ENCODE measurements at places on chromosomes 1 and 21.
A peak's percentile ranks its signal among the peaks of the same experiment; 100 is the strongest.

GRCh38 chr1:100400404-100400803 lies 48.1 kb downstream of the CDC14A start:
- DNase-seq, result peak; percentile 15

GRCh38 chr1:3888301-3888700 lies 11.8 kb downstream of the C1orf174 start:
- DNase-seq, result no peak

DNA sequence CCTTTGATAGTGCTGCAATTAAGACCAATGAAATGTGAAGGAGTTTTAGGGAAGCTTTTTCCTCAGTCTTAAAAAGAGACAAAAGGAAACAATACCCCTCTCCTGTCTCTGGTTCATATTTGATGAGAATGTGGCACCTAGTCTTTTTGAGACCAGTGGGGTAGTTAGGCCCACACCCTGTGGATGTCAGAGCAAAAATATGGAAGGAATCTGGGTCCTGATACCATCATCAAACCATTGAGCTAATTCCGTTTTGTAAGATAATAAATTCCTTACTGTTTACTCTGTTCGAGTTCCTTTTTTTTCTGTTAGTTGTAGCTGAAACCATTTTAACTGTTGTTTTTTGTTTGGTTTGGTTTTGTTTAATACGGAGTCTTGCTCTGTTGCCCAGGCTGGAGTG lies 33.3 kb downstream of the PTPRC start:
- no peak for DNase-seq

DNA sequence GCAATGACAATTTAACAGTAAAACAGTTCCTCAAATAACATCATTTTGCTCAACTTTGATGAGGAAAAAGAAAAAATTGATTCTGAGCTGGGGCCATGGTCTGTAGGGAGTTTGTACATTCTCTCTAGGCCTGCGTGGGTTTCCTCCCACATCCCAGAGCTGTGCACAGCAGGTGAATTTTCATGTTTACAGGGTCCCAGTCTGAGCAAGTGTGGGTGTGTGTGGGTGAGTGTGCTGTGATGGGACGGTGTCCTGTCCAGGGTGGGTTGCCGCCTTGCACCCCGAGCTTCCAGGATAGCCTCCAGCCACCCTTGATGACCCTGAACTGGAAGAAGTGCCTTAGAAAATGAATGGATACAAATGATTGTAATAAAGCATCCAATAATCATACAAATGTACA lies 75.6 kb upstream of the BCL10 start:
- no peak for DNase-seq

DNA sequence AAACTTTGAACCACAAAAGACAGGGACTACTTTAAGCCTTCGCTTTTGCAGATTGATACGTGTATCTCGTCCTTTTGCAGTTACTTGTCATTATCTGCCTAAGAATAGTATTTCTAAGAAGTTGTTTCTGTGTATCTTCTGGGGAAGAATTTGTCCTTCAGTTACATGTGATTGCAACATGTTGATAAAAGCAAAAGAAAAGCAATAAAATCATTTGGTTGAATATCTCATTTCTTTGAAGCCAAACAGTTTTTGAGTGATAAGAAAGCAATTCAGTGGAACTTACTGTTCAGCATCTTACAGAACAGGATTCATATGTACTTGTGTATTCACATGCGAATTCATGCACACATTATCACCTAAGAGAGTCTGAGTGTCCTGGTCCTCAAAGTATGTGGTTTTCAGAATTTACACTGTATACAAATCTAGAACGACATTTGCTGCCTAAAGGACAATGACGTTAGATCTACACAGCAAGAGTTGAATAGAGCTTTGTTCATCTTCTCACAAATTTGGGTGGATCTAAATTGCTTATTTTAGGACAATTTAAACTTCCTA lies 66.7 kb upstream of the MRPS6 start:
- no peak for DNase-seq

GRCh38 chr1:230278871-230279582 lies 147.1 kb downstream of the PGBD5 start:
- DNase-seq, result no peak

- no peak for DNase-seq
Measured at GRCh38 chr1:30719406-30720270, 3.7 kb downstream of the MATN1 start.

DNA sequence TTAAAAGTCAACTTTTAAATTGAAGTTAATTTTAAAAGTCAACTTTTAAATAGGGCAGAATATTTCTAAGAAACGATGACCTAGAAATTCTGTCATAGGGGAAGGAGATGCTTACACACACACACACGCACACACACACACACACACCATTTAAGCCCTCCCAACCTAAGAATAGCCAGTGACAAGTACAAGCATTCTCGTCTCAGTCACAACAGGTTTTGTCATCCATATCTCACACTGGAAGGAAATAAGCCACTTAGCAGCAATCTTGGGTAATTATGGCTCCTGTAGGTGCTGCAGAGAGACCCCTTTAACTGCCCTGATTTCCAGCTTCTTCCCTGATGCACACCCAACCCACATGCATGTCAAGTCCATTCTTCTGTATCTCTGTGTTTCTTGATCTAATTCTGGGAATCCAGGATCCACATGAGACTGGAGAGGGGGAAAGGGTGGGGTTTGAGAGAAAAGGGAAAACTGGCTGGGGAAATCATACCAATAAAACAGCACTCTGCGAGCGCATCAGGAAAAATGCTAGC lies 338.1 kb downstream of the PAPPA2 start:
- DNase-seq, result no peak

DNA sequence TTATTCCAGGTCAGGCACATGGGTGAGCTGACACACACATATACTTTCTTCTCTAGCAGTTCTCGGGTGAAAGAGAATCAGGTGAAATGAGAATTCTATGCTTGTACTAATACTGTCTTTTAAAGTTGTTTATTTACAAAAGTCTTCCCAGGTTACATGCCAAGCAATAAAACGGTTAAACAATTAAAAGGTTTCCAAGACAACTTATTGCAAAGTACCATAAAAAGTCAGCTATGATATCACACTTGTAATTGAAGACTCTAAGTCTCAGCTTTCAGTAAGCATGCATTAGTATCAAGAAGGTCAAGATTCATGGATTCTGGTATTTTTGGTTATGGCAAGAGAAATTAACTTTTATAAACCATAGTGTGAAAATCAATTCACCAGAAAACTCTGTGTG lies 171.4 kb downstream of the PDE4B start:
- DNase-seq, result no peak

DNA sequence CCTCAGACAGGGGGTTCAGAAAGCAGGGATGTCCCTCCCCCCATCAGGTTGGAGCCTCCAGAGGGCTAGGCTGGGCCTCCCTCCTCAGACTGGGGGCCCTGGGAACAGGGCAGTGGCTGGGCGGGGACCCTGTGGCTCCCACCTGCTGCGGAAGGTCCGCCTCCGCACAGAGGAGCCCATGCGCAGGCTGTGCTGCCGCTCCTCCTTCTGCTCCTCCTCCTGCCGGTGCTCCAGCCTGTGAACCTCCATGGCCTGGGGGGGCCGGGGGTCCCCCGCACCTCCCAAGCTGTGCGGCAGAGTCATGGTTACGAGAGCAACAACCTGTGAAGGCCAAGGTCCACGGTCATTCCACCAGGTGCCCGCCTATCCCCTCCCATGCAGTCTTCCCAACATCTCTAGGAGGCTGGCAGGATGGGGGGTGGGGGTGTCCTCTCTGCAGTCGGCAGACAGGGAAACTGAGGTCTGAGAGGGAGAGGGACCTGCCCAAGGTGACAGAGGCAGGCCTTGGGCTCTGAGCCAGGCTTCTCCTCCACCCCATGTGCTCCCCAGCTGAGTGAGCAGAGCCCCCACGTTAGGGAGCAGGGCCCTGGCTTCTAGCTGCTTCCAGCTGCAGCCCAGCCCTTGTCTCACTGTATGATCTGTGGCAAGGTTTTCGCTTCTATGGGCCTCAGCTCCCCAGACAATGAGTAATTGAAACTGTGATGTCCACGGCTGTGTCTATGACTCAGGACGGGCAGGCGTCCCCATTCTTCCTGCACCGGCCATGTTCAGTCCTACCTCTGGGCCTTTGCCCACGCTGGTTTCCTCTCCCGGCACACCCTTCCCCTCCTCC lies 3.4 kb downstream of the MYOM3 start:
- no peak for DNase-seq

DNA sequence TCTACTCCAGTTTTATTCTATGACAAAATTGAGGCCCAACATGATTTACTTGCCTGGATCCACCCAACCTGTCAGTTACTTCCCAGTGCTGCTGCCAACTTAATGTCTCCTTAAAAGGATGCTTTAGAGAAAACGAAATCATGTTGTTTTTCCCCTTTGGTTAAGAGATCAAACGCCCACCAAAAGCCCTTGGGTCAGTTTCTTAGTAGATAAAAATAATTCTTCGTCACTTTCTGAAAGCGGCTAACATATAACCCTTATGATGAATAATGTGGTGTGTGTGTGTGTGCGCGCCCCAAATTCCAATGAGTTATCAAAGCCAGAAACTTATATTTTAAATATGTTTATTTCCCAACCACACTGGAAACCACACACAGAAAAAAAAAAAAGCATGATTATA lies 52.7 kb upstream of the LGALS8 start:
- no peak for DNase-seq

DNA sequence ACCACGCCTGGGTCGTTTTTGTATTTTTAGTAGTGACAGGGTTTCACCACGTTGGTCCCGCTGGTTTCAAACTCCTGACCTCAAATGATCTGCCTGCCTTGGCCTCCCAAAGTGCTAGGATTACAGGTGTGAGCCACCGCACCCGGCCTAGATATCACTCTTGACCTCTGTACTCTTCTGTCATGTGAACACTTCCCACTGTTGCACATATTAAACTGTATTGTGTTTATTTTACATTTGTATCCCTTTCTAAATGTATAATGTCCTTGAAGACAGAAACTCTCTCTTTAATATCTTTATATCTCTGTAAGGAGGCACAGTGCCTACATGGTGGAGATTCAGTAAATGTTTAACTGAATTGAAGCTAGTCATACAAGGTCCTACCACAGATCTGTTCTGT lies 19.3 kb upstream of the PSMD4 start:
- no peak for DNase-seq

GRCh38 chr1:243390162-243390791 lies 134.4 kb downstream of the SDCCAG8 start:
- DNase-seq, result no peak

DNA sequence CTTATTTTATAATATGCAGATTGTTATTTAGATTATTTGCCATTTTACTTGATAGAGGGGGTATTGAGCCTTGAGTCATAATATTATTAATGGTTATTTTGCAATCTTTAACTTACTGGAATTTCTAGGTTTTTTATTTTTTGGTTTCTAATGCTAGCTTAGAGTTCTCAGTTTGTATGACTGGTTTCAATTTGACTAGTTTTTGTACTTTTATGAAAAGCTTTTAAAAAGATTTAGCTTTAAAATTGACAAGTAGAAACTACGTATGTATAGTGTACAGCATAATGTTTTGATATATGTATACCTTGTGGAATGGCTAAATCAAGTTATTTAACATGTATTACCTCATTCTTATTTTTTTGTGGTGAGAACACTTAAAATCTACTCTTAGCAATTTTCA lies 41.5 kb downstream of the CEP350 start:
- no peak for DNase-seq

DNA sequence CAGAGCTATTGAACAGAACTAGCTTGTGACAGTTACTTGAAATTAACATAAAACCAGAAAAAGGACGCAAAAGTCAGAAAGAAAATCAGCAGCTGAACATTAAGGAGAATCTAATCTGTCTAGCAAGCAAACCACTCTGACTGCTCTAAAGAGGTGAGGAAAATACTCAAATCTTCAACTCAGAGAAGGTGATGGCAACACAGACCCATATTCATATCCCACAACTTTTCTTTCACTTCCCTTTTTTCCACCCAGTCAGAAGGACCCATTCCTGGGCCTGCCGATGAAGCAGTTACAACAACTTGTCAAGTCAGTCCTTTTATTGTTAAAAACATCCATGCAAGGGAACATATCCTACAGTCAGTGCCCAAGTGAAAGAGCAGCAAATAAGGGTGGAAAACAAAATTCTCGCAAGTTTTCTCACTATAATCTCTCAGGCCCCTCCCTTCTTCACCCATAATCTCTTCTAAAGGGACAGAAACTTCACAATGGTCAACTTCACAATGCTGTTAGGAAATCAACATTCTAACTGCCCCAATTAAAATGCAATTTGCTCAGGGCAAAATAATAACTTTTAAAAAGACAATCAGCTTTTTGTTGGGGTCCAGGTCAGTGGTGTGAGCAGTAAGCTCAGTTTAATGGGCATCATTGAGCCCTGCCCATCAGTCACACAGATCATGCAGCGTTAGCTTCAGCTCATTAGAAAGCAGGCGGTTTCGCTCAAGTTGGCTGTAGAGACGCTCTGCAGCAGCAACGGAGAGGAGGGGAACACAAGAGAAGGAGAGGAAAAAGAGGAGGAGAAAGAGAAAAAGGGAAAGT lies 3.6 kb upstream of the NUP210L start:
- no peak for DNase-seq

- no peak for DNase-seq
Measured at GRCh38 chr1:191662746-191663145, 495.5 kb upstream of the RGS18 start.

DNA sequence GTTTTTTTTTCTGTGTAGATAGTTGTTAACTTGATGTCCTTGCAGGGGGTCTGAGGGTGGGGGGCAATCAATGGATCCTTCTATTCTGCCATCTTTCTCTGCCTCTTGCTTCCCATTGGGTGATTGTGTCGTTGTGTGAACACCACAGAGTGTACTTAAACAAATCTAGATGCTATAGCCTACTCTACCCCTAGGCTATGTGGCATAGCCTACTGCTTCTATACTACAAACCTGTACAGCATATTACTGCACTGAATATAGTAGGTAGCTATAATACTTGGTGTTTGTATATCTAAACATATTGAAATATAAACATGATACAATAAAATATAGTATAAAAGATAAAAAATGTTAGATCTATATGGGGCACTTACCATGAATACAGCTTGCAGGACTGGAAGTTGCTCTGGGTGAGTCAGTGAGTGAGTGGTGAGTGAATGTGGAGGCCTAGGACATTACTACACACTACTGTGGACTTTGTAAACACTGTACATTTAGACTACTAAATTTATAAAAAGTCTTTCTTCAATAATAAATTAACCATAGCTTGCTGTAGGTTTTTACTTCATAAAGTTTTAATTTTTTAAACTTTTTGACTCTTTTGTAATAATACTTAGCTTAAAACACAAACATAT lies 105.4 kb downstream of the CENPF start:
- DNase-seq, result no peak

- no peak for DNase-seq
Measured at GRCh38 chr1:197510691-197511378, 242.8 kb downstream of the CRB1 start.

DNA sequence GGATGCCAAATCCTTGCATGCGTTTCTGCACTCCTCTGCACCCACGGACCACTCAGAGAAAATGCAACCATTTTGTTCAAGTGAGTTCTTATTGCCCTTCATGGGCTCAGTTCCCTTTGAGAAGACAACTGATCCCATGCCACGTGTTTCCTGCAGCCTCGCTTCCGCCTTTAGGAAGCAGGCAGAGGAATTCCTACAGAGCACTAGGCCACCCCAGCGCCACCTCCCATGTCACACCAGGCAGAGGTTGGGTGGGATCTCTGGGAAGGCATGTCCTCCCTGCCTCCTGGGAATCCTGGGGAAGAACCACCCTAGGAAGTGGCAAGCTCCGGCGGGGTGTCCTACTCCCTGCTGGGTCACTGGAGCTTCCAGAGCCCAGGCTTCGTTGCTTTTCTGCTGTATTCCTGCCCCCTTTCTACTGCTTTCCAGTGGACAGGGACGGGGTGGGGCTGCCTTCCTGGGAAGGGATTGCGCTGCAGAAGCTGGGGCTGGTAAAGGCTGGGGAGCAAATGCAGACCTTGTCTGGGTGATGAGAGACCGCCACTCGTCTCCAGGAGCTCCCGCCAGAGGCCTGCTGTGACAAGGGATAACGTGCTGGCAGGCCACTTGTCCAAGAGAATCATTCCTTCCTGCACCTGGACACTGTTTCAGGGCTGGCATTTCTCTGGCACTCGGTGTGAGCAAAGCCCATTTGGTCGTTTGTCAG lies 478.2 kb upstream of the VAMP3 start:
- no peak for DNase-seq
